ENCODE measurements at places on chromosomes 7 and 10.

DNA sequence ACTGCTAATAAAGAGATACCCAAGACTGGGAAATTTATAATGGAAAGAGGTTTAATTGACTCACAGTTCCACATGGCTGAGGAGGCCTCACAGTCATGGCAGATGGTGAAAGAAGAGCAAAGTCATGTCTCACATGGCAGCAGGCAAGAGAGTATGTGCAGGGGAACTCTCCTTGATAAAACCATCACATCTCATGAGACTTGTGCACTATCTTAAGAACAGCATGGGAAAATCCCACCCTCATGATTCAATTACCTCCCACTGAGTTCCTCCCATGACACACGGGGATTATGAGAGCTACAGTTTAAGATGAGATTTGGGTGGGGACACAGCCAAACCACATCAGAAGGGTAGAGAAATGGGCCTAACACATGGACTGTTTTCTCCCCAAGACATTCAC, 156.3 kb downstream of the CCDC71L start:
- H3K27me3 ChIP-seq, result no peaks in the 10 kb centered on the region
- no peak for DNase-seq

DNA sequence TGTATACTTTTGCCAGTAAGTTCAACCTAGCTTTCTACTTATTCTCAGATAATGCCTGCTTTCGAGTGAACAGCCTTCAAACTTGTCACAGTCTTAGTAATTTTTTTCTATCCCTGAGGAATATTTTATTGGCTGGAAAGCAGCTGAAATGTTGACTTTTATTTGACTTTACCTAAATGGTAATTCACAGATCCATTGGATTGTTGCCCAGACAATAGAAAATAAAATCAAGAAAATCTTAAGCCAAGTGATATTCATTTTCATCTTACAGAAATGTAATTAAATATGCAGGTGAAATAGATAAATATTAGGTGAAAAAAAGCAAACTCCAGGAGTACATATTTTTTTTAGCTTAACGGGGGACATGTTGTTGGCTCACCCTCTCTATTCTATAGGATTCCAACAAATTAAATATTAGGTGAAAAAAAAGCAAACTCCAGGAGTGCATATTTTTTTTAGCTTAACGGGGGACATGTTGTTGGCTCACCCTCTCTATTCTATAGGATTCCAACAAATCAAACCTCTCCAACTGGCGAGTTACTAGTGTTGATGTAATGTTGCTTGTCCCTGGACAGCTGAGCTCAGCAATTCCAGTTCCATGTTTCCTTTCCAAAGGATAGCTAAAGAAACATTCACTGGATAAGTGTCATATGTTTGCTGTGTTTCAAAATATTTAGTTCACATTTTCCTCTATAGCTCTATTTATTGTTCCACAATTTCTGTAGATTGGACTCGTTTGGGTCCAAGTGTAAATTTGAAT, 4.2 kb downstream of the TMEM26 start:
- no peaks in the 10 kb centered on the region for H3K27me3 ChIP-seq
- no peak for DNase-seq
- no peaks in the 10 kb centered on the region for H3K36me3 ChIP-seq
- peaks cover 7% of the 10 kb centered on the region for H3K4me1 ChIP-seq

DNA sequence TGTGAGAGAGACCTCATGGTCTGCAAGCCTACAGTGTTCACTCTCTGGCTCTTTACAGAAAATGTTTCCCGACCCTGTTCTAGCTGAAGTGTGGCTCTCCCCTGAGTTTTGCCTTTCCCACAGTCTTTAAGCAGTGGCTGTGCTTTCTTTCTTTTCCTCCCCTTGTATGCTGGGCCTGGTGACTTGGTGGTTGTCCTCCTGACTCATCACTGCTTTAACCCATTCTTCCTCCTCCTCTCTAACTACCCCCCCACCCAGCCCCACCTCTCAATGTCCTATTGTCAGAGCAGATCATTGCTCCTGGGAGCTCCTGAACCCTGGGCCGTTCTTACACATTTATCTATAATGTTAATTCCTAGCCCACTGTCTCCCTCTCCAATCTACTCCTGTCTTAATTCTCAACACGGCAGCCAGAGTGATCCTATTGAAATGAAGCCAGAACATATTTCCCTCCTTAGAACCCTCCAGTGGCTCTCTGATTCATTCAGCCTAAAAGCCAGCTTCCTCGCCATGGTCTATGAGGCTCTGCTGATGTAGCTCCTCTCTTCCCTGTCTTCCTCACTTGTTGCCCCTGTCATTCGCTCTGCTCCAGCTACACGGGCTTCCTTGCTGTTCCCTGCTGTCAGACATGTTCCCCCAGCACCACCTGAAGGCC, 55.0 kb downstream of the DENND11 start:
- no peak for DNase-seq
- H3K4me3 ChIP-seq, result no peak overlapping the region

DNA sequence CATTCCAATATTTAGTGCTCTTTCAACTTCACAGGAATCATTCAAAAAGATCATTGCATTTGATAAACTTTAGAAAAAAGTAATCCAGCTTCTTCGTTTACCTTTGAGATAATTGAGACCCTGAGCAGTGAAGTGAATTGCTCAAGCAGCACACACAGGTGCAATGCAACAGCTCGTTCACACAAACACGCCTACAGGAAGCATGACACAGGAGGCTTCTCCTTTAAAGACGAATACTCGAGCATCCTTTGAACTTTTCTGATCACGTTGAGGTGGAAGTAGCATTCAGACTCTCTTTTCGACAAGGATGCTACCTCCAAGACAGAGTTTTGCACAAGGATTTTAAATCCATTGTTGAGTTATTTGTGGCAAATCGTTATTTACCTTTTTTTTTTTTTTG, 18.0 kb upstream of the RSU1 start:
- H3K27ac ChIP-seq, result no peak overlapping the region
- no peaks in the 10 kb centered on the region for H3K36me3 ChIP-seq
- DNase-seq, result no peak
- H3K27me3 ChIP-seq, result no peaks in the 10 kb centered on the region

- H3K27ac ChIP-seq, result no peak overlapping the region
- no peaks in the 10 kb centered on the region for H3K4me1 ChIP-seq
- no peaks in the 10 kb centered on the region for H3K27me3 ChIP-seq
- no peak overlapping the region for H3K4me3 ChIP-seq
Measured at GRCh38 chr7:8190119-8190895, 71.7 kb downstream of the ICA1 start.

DNA sequence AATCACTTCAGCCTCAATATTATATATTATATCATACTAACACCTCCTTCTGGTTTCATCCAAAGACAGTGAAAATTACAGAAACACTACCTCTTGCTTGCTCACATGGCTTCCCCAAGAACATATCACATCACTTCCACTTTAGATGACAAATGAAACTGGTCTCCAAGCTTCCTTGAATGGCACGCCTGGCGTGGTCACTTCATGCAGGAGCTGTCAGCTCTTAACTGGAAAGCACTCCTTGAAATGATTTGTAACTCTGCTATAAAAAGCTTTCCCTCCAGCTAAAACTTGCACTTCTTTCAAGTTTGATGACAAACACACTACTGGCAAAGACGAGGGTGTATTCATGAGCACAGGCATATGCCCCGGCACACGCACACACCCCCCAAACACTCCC, 84.1 kb upstream of the INHBA start:
- no peak for DNase-seq
- H3K4me3 ChIP-seq, result no peak overlapping the region
- H3K27ac ChIP-seq, result no peak overlapping the region
- H3K4me1 ChIP-seq, result no peaks in the 10 kb centered on the region

GRCh38 chr10:70711911-70712310, 39.6 kb downstream of the ADAMTS14 start:
- H3K27ac ChIP-seq, result no peak overlapping the region
- H3K27me3 ChIP-seq, result no peaks in the 10 kb centered on the region
- no peak for DNase-seq
- H3K36me3 ChIP-seq, result no peaks in the 10 kb centered on the region

DNA sequence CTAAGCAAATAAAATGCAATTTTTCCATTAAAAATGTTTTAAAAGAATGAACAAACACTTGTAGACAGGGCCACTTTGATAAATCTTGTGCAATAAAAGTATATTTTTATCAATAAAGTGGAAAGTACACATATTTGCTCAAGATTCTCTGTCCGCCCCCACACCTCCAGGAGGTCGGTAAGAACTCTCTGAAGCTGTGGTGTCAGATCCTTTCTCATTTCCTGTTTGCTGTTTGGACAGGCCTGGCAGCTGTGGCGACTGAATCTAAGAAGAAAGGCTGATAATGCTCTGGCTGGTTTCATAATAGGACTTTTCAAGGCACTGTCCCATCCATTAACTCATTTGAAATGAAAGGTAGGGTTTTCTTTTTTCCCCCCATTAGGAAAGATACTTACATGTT, 15.3 kb upstream of the ASB4 start:
- peak overlapping the region; percentile 65 for H3K27ac ChIP-seq
- no peak overlapping the region for H3K4me3 ChIP-seq
- H3K27me3 ChIP-seq, result no peaks in the 10 kb centered on the region

GRCh38 chr10:132548106-132548823, 10.7 kb downstream of the INPP5A start:
- no peak overlapping the region for H3K27ac ChIP-seq
- no peaks in the 10 kb centered on the region for H3K36me3 ChIP-seq
- H3K27me3 ChIP-seq, result no peaks in the 10 kb centered on the region
- DNase-seq, result no peak
- no peaks in the 10 kb centered on the region for H3K4me1 ChIP-seq

DNA sequence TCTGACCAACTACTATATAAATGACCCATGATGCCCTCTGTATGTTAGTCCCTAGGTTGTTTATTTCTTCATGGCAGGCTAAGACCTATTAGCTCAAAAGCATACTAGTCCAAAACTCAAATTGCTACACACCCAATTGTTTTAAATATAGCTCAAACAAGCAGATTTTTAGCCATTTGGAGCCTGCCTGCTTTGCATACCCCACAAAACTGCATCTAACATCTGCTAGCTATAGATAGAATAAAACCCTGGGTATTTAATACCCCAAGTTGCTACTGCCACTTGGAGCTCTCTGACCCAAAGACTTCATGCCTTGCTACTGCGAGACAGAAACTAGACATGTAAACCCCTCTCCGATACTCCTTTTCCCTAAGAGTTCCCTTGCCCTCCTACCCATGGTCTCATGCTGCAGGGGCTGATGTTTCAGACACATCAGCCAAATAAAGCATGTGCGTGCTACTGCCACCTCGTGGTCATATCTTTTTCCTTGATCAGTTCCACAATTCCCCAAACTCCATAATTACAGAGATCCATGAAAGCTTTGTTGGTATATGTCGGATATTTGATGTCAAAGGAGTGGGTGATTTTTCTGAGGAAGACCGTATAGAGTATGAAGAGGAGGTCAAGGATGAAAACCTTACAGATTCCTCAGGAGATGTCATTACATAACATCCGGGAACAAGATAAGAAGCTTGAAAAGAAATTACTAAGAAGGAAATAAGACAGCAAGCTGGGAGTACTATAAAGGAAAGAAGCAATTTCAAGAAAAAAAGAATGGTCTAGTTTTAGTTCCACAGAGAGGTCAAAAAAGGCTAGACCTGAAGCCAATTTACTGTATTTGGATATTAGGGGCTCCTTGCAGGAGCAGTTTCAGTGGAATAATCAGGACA, 386.6 kb downstream of the SH2D4B start:
- no peaks in the 10 kb centered on the region for H3K27me3 ChIP-seq
- no peaks in the 10 kb centered on the region for H3K36me3 ChIP-seq
- peak; percentile 56 for DNase-seq
- H3K27ac ChIP-seq, result no peak overlapping the region
- H3K4me3 ChIP-seq, result no peak overlapping the region

DNA sequence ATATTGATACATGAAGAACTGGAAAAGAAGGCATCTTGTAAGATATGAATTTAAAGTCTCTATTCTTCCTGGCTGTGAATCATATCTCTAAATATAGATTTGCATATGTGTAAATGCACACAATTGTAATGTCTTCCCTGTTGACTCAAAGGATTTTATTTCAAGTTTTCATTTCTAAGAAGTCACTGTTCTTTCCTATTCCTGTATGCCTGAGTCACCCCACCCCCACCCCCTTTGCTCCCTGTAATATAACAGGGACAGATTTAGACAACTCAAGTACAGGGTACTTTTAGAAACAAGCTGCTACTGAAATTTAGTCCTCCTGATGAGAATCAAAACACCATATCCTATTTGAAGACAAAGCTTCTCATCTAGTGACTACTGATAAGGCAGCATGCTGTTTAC, 43.0 kb upstream of the HECTD2 start:
- H3K36me3 ChIP-seq, result no peaks in the 10 kb centered on the region
- H3K4me3 ChIP-seq, result no peak overlapping the region
- no peak for DNase-seq
- H3K27me3 ChIP-seq, result no peaks in the 10 kb centered on the region
- H3K27ac ChIP-seq, result no peak overlapping the region

- peaks cover 8% of the 10 kb centered on the region for H3K4me1 ChIP-seq
- no peak overlapping the region for H3K4me3 ChIP-seq
- no peaks in the 10 kb centered on the region for H3K27me3 ChIP-seq
Measured at GRCh38 chr10:102758240-102758932, 14.6 kb downstream of the WBP1L start.

DNA sequence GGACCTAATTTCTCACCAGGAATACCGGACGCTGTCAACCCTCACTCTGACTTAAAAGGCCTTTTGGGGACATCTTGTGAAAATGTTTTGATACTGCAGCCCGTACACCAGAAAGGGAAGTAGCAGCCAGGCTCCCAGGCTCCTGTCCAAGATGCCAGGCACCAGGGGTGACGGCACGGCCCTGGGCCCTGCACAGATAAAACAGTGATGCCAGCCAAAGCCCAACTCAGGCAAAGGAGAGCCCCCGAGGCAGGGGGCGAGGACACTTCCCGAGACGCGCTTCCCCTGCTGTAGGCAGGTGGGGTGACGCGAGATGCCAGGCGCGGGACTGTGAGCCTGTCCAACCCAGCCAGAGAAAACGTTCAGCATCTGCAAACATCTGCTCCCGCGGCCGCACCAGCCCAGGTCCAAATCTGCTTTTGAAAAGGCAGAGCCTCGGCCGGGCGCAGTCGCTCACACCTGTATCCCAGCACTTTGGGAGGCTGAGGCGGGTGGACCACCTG, 15.7 kb downstream of the ZFAND2A start:
- no peak overlapping the region for H3K4me3 ChIP-seq
- H3K27ac ChIP-seq, result no peak overlapping the region
- no peaks in the 10 kb centered on the region for H3K27me3 ChIP-seq
- no peaks in the 10 kb centered on the region for H3K36me3 ChIP-seq
- peak; percentile 45 for DNase-seq

GRCh38 chr10:58293989-58294388, 25.0 kb downstream of the CISD1 start:
- H3K27me3 ChIP-seq, result no peaks in the 10 kb centered on the region
- H3K4me1 ChIP-seq, result no peaks in the 10 kb centered on the region

- DNase-seq, result peak; percentile 17
- H3K36me3 ChIP-seq, result no peaks in the 10 kb centered on the region
- no peak overlapping the region for H3K4me3 ChIP-seq
Measured at GRCh38 chr7:65325793-65326432, 47.7 kb upstream of the ZNF92 start.

DNA sequence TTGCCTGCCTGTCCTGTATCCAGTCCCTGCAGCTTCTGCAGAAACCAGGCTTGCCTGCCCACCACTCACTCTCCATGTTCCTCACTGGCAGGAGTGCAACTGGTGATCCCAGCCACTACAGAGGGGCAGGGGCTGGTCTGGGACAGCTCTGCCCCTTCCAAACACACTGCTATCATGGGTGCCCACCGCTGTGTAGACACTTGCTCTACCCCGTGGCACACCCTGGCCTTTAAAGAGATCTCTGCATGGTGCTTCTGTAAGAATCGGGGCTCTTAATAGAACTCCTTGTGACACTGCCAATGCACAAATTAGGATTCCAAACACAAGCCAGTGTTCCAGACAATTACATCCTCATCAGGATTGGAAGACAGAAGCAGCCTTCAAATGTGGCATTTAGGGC, 41.7 kb downstream of the C10orf90 start:
- no peak for DNase-seq
- no peak overlapping the region for H3K4me3 ChIP-seq
- no peaks in the 10 kb centered on the region for H3K4me1 ChIP-seq
- H3K27ac ChIP-seq, result no peak overlapping the region
- H3K27me3 ChIP-seq, result no peaks in the 10 kb centered on the region
- H3K36me3 ChIP-seq, result no peaks in the 10 kb centered on the region
